Esophagus squamous epithelium (tissue), 5 donors: ENCODE measurements at places on chromosomes 11 and 22.

GRCh38 chr11:123702139-123702538, 39.3 kb downstream of the ZNF202 start:
- DNase-seq, result no peak

GRCh38 chr11:125404811-125405790, 91.0 kb downstream of the FEZ1 start:
- DNase-seq, result no peak

GRCh38 chr11:134761926-134762247, 349.8 kb upstream of the B3GAT1 start:
- no peak for DNase-seq

- no peak for DNase-seq
Observed at GRCh38 chr11:73856031-73856567, 20.5 kb downstream of the COA4 start.

DNA sequence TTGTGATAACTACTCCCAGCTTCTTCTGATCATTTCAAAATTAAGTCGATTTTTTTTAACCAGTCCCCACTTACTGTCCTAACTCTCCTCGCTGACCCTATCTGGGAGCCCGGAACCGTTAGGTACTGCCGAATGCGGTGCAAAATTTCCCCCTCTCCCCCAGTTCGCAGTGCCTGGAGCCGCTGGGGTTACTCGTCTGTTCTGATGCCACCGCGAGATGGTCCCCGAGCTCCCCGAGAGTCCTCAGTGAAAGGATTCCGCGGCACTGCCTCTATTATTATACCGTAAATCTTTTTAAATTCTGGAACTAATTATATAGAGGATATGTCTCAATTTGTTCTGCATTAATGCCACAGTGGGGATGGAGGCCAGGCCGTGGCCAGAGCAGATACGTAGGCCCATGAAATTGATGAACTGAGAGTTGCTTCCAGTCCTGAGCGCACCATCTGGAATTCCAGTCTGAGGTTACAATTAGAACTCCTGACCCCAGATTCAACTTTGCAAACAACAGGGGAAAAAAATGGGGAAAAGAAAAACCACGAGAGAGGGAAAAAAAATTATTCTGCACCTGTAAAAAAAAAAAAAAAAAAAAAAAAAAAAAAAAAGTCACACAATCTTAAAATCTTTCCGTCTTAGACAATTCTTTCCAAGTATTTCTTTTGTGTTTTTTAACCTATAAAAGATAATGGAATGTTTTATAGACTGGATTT, 4.3 kb upstream of the WT1 start:
- DNase-seq, result no peak

DNA sequence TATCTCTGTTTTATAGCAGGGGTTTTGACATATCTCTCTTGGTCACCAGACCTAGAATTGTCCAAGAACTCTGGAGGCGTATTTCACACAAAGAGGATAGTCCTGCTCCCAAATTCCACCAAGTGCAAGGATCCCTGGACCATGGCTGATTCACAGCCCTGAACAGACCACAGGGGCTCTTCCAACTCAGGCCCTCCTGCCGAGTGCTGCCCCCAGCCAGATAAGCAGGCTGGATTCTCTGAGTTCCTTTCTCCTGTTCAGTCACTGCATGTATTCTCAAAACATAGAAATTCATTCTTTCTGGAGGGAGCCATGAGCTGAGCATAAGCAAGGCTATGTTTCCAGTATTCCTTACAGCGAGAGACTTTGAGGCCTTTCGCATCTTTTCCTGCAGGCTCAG, 13.4 kb upstream of the PLEKHB1 start:
- DNase-seq, result no peak

DNA sequence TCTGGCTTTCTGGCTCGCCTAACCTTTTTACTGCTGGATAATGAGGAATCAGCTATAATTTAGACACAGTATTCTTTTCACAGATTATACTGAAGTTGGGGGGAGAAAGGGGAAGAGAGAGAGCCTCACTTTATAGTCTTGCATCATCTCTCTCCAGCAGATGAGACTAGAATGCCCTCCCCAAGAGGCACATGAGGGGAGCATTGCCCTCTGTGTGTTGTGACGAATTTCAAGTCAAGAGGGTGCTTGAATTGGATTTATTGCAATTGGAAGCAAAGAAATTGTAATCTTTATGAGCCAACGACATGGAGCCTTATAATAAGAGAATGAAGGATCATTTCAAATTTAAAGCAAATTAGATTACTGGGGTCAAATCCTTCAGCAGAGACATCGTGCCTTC, 17.6 kb upstream of the CADM1 start:
- DNase-seq, result no peak

GRCh38 chr22:17712441-17712840, 61.8 kb downstream of the BID start:
- no peak for DNase-seq

DNA sequence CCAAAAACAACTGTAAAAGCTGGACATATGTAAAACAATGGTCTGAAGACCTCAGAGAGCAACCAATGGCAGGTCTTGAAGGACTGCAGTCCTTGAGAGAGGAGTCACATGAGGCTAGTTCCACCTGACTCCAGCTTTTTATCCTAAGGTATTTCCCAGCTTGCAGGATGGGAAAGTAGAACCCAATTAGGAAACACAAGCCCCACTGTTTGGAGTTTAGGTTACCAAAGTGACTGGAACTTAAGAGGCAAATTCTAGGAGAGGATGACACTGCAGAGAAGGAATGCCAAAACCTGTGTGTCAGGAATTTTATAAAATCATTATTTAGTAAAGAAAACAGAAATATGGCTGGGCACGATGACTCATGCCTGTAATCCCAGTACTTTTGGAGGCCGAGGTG, 18.4 kb downstream of the OR2AT4 start:
- no peak for DNase-seq
